Activated CD8-positive, alpha-beta T cell treated with anti-CD3 and anti-CD28 coated beads, Interleukin-2, amount 10 ng/mL, durations not matched to agents 7 days and 5 days (primary cell): ENCODE measurements at places on chromosomes 1 and 21. TPM values are rescaled to one million over a fixed set of nuclear protein-coding genes. Genes with fewer than 3 reads are reported as not detected.

DNA sequence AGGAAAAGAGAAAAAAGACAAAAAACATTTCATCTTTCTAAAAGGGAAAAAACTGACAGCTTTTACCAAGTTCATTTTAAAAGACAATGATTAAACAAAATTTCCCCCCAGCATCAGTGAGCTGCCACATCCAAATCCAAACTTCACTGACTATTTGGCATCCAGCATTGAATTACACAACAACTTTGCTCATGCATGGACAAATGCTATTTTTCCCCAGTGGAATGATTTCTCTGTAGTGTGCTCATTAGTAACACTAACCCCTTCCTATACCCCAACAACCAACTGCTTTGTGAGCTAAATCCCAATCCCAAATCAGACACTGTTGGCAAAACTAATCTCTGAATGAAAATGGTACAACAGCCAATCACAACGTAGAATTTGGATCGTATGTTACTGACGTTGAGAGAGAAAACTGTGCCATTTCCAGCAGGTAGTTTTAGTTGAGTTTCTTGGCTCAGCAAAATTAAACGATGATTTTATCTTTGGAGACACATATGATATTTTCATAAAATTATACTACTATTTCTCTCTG is 37.9 kb downstream of the PIK3R3 start:
- DNase-seq = no peak

GRCh38 chr1:237016626-237017025 is 12.4 kb upstream of the MT1HL1 start:
- no peak for DNase-seq

- DNase-seq = no peak
Observed at GRCh38 chr1:5428351-5428750, 563.9 kb downstream of the NPHP4 start.

- no peak for DNase-seq
Observed at GRCh38 chr1:117985239-117985638, 55.7 kb downstream of the WDR3 start.

DNA sequence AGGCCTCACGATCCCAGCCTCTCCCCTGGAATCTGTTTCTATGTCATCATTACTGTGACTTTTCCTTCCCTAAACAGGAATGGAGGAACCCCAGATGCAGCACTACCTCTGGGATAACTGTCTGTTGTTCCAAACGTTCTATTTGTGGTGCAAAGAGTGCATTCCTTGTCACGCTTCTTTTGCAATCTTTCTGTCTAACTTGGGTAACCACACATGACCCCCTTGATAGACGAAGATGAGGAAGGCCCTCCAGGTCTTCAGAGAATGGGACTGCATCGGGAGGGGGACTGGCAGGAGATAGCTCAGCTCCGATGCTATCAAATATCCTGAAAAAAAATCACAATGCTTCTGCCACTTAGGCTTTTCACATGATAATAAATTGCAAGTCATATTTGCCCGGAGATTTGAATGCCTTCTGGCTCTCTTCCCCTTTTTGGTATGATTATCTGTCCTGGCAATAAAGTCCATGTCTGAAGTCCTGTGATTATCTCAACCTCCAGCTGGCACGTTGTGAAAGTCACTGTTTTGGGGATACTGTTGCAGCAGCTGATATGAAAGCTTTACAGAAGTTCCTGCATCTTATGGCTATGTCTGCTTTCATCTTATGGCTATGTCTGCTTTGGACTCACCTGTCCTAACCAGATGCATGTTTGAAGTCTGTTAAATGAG is 148.7 kb upstream of the LMO4 start:
- no peak for DNase-seq

DNA sequence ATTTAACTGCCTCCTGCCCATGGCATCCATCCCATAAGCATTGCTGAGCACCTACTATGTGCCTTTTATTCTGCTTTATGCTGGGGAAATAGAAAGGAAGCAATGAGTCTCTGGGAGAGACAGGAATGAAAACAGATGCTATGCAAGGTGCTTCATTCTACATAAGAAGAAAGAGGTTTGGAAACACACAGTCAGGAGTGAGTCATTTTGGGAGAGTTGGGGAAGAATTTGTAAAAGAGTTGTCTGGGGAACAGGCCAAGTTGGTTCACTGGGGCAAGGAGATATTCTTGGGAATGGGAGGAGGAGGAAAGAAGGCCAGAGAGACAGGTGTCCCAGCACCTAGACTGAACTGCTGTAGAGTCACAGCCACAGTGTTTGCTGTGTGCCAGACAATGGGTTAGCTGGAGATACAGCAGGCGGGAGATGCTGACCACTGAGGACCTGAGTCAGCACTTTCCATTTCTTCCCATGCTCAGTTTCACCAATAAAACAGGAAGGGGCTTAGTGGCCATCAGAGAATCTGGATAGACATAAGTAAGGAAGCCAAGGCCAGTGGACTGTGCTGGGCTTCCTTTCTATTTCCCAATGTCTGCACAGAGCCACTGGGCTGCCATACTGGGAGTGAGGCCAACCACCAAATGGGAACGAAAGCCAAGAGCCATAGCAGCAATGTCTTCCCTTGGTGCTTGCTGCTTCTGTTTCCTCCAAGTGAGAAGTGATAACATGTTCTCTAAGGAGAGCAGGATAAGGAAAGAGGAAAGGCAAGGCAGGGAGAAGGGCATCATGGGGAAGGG is 187.7 kb upstream of the USP24 start:
- DNase-seq = no peak

- no peak for DNase-seq
Observed at GRCh38 chr1:91605566-91605965, 104.9 kb downstream of the CDC7 start.

DNA sequence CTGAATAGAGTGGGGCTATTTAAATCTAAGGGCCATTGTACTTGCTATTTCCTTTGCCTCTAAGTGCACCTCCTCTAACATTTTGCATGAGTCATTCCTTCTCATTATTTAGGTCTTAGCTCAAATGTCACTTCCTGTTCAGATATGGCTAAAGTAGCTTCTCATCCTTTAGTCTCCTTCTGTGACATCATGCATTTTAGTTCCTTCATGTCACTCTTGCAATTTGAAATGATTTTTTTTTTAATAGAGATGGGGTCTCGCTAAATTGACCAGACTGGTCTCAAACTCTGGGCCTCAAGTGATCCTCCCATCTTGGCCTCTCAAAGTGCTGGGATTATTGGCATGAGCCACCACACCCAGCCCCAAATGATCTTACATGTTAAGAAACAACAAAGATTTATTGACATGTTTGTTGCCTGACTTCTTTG is 6.6 kb downstream of the TBX19 start:
- DNase-seq = no peak

DNA sequence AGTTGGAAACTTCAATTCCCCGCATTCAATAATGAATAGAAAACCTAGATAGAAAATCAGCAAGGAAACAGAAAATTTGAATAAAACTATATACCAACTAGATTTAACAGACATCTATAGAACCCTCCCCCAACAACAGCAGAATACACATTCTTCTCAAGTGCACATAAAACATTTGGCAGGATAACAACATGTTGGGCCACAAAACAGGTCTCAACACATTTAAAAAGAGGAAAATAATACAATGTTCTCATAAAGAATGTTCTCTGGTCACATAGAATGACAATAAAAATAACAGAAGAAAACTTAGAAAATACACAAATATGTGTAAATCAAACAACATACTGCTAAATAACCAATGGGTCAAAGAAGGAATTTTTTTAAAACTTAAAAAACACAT is 24.9 kb downstream of the ITGB3BP start:
- no peak for DNase-seq

DNA sequence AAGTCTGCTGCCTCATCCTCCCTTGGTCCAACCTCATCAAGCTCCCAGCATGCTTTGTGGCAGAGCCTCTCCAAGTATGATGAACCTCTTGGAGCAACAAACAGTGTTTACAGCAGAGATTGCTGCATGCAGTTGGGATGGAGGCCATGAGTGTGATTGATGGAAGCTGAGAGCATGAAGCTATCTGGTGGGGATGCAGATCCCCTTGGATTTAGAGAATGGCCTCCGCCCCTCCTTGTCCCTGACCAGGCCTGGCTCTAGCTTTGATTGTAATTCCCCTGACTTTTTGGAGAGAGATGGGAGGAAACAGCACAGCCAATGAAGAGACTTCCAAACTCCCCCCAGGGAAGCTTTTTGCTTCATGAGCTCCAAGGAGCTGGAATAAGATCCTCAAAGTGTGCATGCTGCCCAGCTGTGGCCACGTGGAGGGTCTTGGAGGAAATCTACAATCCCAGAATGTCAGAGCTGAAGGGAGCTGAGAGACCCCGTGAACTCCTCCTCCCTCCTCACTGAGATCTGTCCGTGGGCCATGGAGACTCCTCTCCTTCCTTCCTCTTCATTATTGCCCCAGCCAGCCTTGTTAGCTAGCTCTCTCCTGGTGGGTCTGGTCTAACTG is 165.3 kb upstream of the USP24 start:
- DNase-seq = no peak

DNA sequence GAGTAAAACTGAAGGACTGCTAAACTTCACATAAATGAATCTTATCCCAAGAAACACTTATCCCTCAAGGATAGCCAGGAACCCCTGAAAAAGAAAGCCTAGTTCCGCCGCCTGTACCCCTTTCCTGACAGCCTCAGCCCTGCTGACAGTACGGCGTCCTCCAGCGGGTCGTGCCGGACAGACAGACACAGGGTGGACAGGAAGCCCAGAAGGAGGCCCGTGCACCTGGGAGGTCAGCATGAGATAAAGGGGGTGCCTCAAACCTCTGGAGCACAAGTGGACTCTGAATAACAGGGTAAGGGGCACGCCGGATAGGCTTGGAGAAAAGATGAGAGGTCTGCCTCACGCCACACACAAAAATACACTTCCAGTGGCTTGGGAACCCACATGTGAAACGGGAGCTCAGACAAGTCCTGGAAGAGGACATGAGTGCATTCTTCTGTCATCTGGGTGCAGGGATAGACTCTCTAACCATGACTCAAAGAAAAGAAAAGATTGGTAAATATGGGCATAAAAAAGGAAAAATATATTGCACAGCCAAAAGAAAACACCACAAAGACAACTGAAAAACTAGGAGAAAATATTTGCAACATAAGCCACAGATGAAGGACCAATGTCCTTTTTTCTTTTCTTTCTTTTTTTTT is 17.3 kb upstream of the ADARB1 start:
- DNase-seq = no peak

- DNase-seq = no peak
Observed at GRCh38 chr1:10889650-10890353, 93.4 kb upstream of the CASZ1 start.

ALPL gene
- not detected for total RNA-seq

SMIM1 gene
- total RNA-seq = not detected

NHLH1 gene
- 0.47 TPM for total RNA-seq

ERRFI1 gene
- 0.21 TPM for total RNA-seq

VASH2 gene
- total RNA-seq = 0.16 TPM

NPHP4 gene
- 15.6 TPM for total RNA-seq

MMP23B gene
- 2.0 TPM for total RNA-seq
